Thoracic aorta (tissue), 2 donors: ENCODE measurements at places on chromosomes 11 and 22. TPM values are rescaled to one million over a fixed set of nuclear protein-coding genes. Genes with fewer than 3 reads are reported as not detected.

DNA sequence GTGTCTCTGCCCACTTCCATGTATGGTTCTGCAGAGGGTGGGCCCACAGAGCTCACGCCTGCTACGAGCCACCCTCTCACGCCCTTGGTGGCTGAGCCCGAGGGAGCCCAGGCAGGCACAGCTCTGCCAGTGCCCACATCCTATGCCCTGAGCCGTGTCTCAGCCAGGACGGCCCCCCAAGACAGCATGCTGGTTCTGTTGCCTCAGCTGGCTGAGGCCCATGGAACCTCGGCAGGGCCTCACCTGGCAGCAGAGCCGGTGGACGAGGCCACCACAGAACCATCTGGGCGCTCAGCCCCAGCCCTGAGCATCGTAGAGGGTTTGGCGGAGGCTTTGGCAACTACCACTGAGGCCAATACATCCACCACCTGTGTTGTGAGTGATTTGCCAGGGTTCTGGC lies 64.0 kb downstream of the OTOG start:
- no peaks in the 10 kb centered on the region for H3K27me3 ChIP-seq
- no peak overlapping the region for H3K27ac ChIP-seq
- H3K36me3 ChIP-seq = no peaks in the 10 kb centered on the region
- DNase-seq = no peak
- H3K4me1 ChIP-seq = no peaks in the 10 kb centered on the region
- no peak overlapping the region for H3K4me3 ChIP-seq

TYR gene
- not detected for total RNA-seq

KRTAP5-7 gene
- not detected for total RNA-seq

DNA sequence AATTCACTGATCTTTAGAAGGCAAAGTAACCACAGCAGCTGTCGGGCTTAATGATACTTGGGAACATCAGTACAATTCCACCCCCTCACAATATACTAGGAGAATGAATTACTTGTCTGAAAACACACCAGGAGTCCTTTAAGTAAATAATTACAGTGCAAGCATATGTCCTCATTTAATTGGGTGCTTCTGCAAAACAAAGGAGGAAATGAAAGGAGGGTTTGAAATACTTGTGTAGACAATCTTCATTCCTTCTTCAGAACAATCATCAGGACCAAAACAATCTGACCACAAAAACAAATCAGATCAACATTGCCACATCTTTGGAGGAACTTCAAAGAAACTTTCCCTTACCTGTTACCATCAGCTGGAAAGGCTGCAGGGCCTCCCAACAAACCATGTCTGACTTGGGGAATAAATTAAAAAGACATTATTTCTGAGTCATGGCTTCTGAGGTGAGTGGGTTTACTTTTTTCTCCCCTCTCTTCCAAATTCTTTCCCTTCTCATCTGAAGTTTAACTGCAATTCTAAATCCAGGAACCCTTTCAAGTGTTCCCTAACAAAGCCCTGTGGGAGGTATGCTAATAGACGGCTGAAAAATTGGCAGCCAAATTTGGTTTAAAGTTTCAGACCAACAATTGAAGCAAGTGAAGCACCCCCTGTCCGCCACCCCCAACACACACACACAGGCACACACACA lies 12.5 kb upstream of the CCDC117 start:
- no peaks in the 10 kb centered on the region for H3K36me3 ChIP-seq
- no peak overlapping the region for H3K27ac ChIP-seq
- DNase-seq = no peak
- no peak overlapping the region for H3K4me3 ChIP-seq
- H3K4me1 ChIP-seq = no peaks in the 10 kb centered on the region

C11orf87 gene
- total RNA-seq = not detected

- H3K4me1 ChIP-seq = peaks cover 15% of the 10 kb centered on the region
- no peak for DNase-seq
- no peaks in the 10 kb centered on the region for H3K36me3 ChIP-seq
- H3K27ac ChIP-seq = no peak overlapping the region
Observed at GRCh38 chr11:134228625-134229024, 4.2 kb downstream of the VPS26B start.

SH3BP1 gene
- total RNA-seq = 5.6 TPM

- H3K4me3 ChIP-seq = no peak overlapping the region
- peaks cover 5% of the 10 kb centered on the region for H3K4me1 ChIP-seq
- H3K27ac ChIP-seq = no peak overlapping the region
- H3K27me3 ChIP-seq = no peaks in the 10 kb centered on the region
- no peak for DNase-seq
- no peaks in the 10 kb centered on the region for H3K36me3 ChIP-seq
Observed at GRCh38 chr11:8839957-8840945, 70.7 kb upstream of the AKIP1 start.

- no peak overlapping the region for H3K27ac ChIP-seq
- no peaks in the 10 kb centered on the region for H3K27me3 ChIP-seq
- H3K36me3 ChIP-seq = no peaks in the 10 kb centered on the region
- no peak for DNase-seq
- H3K4me3 ChIP-seq = no peak overlapping the region
Observed at GRCh38 chr11:133326849-133327248, 205.5 kb downstream of the OPCML start.

- H3K4me3 ChIP-seq = no peak overlapping the region
- H3K27ac ChIP-seq = no peak overlapping the region
Observed at GRCh38 chr11:107217444-107217843, 199.2 kb upstream of the GUCY1A2 start.

- H3K4me3 ChIP-seq = no peak overlapping the region
- no peak overlapping the region for H3K27ac ChIP-seq
- H3K4me1 ChIP-seq = no peaks in the 10 kb centered on the region
- no peaks in the 10 kb centered on the region for H3K27me3 ChIP-seq
- DNase-seq = no peak
- H3K36me3 ChIP-seq = no peaks in the 10 kb centered on the region
Observed at GRCh38 chr11:62324731-62325556, 12.3 kb upstream of the ASRGL1 start.

DNA sequence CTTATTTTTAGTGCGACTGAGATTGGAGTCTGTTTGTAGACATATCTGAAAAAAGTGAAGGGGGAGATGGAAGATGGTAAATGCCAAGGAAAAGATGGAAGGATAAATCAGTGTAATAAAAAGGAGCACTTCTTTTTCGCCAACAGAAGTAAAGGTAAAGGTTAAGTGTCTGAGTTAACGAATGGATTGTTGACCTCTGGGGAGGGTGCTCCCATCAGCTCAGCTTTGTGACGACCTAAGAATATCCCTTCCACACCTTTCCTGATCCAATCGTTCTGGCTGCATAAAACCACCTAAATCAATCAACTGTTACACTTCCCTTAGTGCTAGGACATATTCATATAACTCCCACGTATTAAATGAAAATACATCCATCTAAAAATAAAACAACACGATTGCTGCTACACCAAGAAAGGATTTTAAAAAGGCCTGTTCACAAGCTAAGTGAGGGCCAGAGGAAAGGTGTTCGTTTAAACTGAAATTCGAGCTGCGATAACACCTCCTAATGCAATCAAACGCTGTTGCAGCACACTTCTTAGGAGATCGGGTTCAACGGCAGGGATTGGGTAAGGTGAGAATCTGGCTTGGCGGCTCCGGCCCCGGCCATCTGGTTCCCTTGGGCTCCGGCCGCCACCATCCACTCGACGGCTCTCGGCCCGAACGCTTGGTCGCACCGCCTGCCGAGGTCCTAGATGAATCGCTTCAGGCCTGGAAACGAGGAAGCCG lies 658 bp downstream of the C11orf71 start:
- H3K27me3 ChIP-seq = no peaks in the 10 kb centered on the region
- H3K4me3 ChIP-seq = peak overlapping the region; percentile 98
- peak overlapping the region; percentile 99 for H3K27ac ChIP-seq
- H3K36me3 ChIP-seq = no peaks in the 10 kb centered on the region

CEND1 gene
- not detected for total RNA-seq

APOL6 gene
- 26.5 TPM for total RNA-seq

OR51B5 gene
- total RNA-seq = 4.2 TPM

DNA sequence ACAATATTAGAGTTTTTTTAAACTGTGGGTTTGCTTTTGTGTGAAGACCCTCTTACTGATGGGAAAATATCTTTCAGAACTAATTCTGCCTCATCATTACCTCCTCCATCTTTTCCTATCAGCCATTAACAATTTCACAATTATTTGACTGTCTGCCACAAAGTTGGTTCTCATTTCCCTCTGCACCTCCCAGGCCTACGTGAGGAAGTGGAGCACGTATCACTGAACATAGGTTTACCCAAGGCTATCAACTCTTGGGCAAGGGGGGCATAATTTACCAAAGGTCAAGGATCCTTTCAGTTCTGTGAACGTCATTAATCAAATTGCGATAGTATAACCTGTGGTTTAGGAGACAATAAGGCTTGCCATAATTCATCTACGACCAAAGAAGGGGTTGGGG lies 60.0 kb downstream of the LIF start:
- H3K4me3 ChIP-seq = no peak overlapping the region
- H3K27me3 ChIP-seq = no peaks in the 10 kb centered on the region
- no peak for DNase-seq
- no peaks in the 10 kb centered on the region for H3K36me3 ChIP-seq

- H3K27ac ChIP-seq = no peak overlapping the region
- no peaks in the 10 kb centered on the region for H3K36me3 ChIP-seq
- peaks cover 5% of the 10 kb centered on the region for H3K4me1 ChIP-seq
Observed at GRCh38 chr11:61737636-61738386, 14.6 kb upstream of the MYRF start.

DNA sequence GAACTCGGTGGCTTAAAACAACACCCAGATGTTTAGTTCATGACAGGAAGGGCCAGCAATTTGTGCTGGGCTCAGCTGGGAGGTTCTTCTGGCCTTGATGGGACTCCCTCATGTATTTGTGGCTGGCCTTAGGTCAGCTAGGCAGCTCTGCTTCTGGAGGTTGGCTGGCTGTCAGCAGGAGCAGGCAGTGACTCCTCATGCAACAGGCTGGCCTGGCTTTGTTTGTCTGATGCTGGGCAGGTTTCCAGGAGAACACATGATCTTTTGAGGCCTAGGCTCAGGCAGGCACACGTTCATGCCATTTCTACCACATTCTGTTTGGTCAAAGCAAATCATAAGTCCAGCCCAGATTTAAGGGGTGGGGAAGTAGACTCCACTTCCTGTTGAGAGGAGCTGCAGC lies 571.2 kb downstream of the TBC1D22A start:
- DNase-seq = no peak
- no peak overlapping the region for H3K4me3 ChIP-seq
- no peaks in the 10 kb centered on the region for H3K4me1 ChIP-seq
- H3K36me3 ChIP-seq = no peaks in the 10 kb centered on the region
- no peak overlapping the region for H3K27ac ChIP-seq

MMP8 gene
- not detected for total RNA-seq

OVCH2 gene
- total RNA-seq = 1.2 TPM

DNA sequence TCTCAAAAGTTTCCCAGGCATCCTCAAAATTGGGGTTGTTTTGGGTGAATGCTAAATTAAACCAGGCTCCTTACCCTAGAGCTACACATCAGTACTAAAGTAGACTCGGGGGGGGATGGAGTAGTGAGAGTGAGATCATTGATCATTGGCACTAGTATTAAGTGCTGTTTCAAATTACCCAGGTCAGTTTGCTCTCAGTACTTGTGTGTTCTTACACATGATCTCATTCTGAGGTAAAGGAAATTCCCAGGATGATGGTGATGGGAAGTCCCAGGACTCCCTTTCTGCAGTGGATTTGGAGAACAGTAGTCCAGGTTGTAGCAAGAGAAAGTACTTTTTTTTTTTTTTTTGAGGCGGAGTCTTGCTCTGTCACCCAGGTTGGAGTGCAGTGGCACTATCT lies 12.5 kb downstream of the RBM4 start:
- H3K4me1 ChIP-seq = peaks cover 4% of the 10 kb centered on the region
- no peak overlapping the region for H3K4me3 ChIP-seq
- no peaks in the 10 kb centered on the region for H3K27me3 ChIP-seq
- peaks cover 25% of the 10 kb centered on the region for H3K36me3 ChIP-seq
- no peak overlapping the region for H3K27ac ChIP-seq

GRCh38 chr11:6856871-6857270 lies 6.0 kb upstream of the OR10A2 start:
- no peaks in the 10 kb centered on the region for H3K4me1 ChIP-seq
- H3K36me3 ChIP-seq = no peaks in the 10 kb centered on the region
- no peak overlapping the region for H3K27ac ChIP-seq
- DNase-seq = no peak
- no peak overlapping the region for H3K4me3 ChIP-seq

DDTL gene
- 5.4 TPM for total RNA-seq

UBXN1 gene
- 159 TPM for total RNA-seq

DNA sequence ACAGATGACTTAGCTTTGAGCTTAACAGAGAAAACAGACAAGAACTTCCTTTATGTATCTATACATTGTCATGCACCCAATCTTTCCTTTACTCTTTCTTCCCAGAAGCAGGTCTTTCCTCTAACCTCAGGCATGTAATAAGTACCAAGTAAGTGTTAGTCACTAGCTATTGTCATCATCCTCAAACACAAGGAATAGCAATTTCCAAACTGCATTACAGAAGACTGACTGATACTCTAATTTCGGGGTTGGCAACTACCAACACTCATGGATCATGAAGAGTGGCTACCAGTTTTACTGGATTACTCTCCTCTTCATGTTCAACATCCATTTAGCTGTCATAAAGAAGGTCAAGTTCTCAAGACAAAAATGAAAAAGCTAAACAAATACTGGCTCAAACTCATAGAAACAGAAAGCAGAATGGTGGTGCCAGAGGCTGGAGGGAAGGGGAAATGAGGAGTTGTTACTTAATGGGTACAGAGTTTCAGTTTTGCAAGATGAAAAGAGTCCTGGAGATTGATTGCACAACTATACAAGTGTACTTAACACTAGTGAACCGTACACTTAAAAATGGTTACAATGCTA lies 111.6 kb downstream of the SIK3 start:
- no peak for DNase-seq
- no peaks in the 10 kb centered on the region for H3K27me3 ChIP-seq
- peak overlapping the region; percentile 49 for H3K4me3 ChIP-seq
- H3K4me1 ChIP-seq = peaks cover 40% of the 10 kb centered on the region

CADM1 gene
- total RNA-seq = 6.1 TPM

DNA sequence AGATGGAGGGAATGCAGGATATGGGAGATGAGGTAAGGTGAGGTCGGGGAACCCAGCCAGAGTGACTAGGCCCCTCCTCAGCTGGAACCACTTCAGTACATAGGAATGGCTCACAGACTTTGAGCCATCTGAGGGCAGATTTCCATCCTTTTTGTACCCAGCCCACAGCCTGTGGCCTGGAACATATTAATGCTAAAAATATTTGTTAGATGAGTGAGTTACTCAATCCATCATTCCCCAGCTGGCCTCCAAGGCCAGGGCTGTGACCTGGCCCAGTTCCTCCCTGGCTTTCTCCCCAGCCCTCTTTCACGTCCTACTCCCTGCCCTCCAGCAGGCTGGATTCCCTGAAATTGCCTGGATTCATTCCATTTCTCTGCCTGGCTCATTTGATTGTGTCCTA lies 57.2 kb upstream of the PRDM11 start:
- peak; percentile 64 for DNase-seq
- H3K27ac ChIP-seq = peak overlapping the region; percentile 88
- no peaks in the 10 kb centered on the region for H3K27me3 ChIP-seq
- no peaks in the 10 kb centered on the region for H3K36me3 ChIP-seq
- H3K4me1 ChIP-seq = peaks cover 37% of the 10 kb centered on the region

DNA sequence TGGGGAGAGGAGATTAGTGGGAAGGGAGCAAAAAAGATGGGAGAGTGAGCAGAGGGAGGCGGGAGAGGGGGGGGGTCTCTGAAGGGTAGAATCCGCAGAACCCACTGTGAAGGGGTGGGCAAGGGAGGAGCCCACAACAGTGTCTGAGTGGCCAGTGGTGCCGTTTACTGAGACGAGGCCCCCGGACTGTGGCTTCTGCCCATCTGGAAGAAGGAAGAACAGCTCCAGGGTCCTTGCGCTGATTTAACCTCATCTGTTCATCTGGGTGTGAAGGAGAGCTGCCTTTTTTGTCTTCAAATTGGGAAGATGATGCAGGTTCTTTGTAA lies 45.7 kb upstream of the ANO1 start:
- no peak for DNase-seq
- no peak overlapping the region for H3K4me3 ChIP-seq
- no peaks in the 10 kb centered on the region for H3K36me3 ChIP-seq
